ENCODE measurements at places on chromosomes 2 and 18.

DNA sequence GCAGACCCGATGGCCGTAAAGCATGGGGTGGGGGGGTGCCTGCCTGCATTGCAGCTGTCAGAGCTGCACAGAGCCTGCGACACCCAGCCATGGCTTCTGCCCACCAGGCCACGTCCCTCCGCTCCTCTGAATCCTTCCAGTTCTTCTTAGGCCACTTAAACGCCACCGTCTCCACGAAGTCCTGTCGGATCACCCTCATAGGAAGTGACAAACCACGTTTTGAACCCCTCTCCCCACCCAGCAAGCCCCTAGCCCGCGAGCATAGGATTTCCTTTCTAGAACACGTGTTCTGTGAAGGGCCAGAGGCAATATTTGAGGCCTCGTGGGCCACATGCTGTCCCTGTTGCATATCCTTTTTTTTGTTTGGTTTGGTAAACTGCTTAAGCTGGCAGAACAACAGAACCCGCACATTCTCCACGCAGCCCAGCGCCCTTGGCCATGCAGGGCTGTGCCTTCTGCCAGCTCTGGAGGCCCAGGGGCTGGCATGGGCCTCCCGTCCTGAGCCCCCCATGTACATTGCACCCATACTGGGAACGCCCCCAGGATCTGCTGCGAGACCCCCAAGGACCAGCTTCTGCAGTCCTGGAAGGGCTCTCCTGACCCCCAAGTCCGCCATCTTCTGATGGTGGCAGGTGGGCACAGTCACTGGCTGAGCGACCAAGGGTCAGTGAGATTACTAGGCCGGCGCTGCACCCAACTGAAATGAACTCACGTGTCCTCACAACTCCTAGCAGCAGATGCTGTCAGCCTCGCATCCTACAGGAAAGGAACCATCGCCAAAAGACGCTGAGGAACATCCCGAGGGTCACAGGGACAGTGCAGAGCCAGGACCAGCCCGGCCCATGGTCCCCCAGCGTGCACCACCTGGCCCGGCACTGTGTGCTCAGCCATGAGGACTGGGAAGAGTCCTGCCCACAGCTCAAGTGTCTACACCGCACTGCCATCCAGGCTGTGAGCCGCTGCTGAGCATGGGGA, 35.1 kb downstream of the ADI1 start:
- H3K4me1 ChIP-seq: no peaks in the 10 kb centered on the region
- no peak overlapping the region for H3K4me3 ChIP-seq
- H3K36me3 ChIP-seq: no peaks in the 10 kb centered on the region
- no peak overlapping the region for H3K27ac ChIP-seq

GRCh38 chr2:3575534-3576262, 638 bp downstream of the RPS7 start:
- peaks cover 16% of the 10 kb centered on the region for H3K4me1 ChIP-seq
- no peak for DNase-seq
- H3K36me3 ChIP-seq: peaks cover 50% of the 10 kb centered on the region

DNA sequence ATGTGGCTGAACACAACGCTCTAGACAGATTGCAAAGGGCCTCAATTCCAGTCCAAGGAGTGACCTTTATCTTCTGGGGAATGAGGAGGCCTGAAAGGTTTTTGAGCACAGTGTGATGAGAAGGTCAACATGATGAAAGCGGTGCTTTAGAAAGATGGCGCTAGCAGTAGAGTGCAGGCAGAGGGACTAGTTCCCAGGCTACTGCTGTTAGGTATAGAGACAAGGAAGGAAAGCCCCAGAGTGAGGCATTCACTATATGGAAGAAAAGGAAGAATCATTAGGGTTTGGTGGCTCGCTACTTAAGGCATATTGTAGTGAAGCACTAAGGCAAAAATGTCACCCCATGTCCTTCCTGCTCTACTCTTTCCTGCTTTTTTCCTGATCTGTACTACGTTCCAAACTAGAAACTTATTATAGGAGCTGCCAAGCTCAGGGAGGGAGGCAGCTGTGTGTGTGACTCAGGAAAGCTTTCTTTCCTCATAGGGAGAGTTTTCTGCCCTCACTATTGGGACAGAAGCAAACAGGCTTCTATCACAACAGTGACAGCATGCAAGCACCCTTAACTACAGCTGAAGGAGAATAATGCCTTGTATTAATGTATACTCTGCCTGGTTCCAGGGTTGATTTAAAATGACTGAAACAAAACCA, 160.8 kb upstream of the CAVIN2 start:
- H3K27me3 ChIP-seq: no peaks in the 10 kb centered on the region
- no peak for DNase-seq

GRCh38 chr2:80830891-80831290, 526.3 kb upstream of the LRRTM1 start:
- DNase-seq: no peak
- H3K27ac ChIP-seq: no peak overlapping the region
- no peaks in the 10 kb centered on the region for H3K27me3 ChIP-seq

GRCh38 chr2:85678377-85678776, 10.4 kb upstream of the SFTPB start:
- no peak for DNase-seq
- no peaks in the 10 kb centered on the region for H3K36me3 ChIP-seq
- no peaks in the 10 kb centered on the region for H3K4me1 ChIP-seq
- no peak overlapping the region for H3K4me3 ChIP-seq
- no peaks in the 10 kb centered on the region for H3K27me3 ChIP-seq
- H3K27ac ChIP-seq: no peak overlapping the region

- no peak overlapping the region for H3K4me3 ChIP-seq
- no peaks in the 10 kb centered on the region for H3K27me3 ChIP-seq
- no peak overlapping the region for H3K27ac ChIP-seq
- no peak for DNase-seq
- H3K4me1 ChIP-seq: no peaks in the 10 kb centered on the region
Observed at GRCh38 chr2:101534149-101534611, 59.3 kb upstream of the RFX8 start.

DNA sequence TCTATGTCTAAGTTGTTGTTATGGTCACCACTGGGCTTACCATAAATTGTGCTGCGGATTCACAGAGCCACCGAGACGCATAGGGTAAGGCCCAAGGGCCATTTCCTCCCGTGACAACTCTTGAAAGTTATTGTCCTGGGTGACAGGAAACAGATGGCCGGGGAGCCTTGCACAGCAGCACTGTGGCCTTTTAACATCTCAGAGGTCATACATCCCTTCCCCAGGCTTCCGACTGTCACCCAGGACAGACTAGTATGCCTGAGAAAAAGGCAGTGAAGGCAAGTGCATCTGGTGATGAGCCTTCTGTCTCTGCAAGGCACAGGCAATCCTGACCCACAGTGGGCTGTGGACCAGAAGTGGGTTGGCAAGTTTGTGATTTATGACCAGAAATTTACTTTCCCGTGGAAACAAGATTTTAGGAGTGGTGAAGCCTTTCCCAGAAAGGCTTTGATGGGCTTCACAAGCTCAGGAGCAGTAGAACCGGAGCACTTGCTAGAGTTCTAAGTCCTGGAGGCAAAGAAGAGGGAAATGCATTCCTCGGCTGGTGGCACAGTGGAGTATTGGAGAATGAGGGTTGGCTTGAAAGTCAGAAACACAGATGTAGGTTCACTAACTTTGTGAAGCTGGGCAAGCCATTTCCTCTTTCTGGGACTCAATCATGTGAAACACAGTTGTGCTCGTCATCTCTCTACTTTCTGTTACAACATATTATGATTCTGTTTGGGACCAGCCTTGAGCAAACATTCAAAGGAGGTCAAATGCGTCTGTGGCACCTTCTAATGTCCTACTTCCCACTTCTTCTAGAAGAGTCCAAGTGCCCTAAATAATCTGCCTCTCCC, 2.0 kb upstream of the CAPN14 start:
- DNase-seq: no peak
- peaks cover 15% of the 10 kb centered on the region for H3K4me1 ChIP-seq
- H3K27ac ChIP-seq: no peak overlapping the region
- no peaks in the 10 kb centered on the region for H3K36me3 ChIP-seq
- H3K4me3 ChIP-seq: no peak overlapping the region

Measured in A673 (cell line).